ENCODE measurements at places on chromosomes 7 and 10.

- DNase-seq = no peak
Measured at GRCh38 chr7:171912-172515, 20.4 kb upstream of the FAM20C start.

DNA sequence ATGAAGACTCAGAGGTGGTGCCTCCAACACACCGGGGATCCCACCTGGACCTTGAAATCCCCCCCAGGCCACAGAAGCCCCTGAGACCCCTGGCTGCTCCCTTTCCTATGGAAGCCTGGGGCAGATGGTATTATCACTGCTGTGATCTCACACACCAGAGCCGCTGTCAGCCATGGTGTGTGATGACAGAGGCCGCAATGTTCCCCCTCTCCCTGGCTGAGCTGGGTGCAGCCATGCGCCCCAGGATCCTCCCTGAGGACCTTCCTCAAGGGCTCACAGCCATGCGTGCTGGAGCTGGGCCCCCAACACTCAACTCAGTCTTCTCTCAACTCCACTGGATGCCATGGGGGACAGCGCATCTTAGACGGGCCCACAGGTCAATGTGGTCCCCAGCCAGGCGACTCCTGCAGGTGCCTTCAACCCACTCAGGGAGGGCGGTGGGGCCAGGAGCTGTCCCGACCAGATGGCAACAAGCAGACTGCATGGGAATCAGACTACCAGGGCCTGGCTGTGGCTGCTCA, 44.9 kb downstream of the VIPR2 start:
- DNase-seq = no peak

DNA sequence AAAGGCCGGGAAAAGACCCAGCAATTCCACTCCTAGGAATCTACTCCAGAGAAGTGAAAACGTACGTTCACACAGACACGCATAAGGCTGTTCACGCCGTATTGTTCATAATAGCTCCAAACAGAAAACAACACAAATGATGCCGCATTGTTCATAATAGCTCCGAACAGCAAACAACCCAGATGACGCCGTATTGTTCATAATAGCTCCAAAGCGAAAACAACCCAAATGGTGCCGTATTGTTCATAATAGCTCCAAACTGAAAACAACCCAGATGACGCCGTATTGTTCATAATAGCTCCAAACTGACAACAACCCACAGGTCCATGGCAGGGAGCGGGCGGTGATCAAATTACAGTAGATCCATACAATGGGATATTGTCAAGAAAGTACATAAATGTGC, 85.2 kb upstream of the DNAAF5 start:
- no peak for DNase-seq

DNA sequence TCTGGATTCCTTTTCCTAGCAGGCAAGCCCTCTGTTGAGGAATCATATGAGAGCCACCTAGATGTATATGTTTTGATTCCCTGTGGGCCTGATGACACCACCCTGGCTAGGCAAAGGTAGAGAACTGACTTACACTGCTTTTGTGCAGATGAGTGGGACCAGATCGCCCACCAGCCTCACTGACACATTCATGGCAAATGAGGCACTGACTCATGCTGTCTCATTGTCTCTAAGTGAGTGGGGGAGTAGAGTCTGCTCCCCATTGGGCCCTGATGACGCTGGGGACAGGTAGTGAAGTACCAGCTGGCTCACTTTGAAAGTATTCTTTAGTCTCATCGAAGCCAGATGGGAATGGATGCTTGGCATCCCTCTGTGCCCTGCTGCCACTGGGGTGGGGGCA, 326.3 kb downstream of the ABCA13 start:
- no peak for DNase-seq

GRCh38 chr7:112707655-112708054, 82.5 kb downstream of the TMEM168 start:
- no peak for DNase-seq

DNA sequence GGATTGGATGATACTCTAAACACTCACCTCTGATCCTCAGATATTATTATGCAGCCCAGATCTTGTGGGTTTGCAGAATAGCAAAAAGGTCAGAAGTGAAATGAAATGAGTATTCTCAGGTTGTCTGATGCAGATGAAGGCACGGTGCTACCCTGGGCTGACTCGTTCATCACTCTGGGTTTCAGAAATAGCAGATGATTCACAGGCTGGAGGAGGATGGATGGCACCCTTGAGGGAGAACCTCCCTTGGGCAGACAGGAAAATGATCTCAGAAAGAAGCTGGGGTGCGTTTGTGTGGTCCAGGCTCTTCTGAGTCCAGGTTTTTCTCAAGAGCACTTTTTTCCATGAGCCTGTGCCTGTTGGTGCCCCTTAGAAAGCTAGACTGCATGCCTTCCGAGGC, 515.8 kb upstream of the MKI67 start:
- no peak for DNase-seq

DNA sequence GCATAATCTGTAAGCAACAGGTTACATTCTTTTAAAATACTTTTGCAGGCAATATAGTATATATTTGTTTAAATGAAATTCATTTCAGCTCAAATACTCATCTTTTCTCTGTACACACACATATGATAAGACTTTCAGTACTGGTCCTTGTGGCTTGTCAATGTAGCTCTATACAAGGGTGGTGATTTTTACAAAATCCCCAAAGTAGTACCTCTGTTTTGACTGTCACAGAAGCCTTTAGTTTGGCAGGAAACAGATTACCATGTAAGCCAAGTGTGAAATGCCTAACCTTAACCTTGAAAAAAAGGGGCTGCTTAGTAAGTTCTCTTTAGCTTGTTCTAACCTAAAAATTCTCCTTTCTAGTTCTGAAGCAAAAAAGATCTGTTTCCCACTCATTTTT, 87.9 kb downstream of the KCND2 start:
- DNase-seq = no peak

GRCh38 chr10:19874791-19875190, 58.6 kb downstream of the PLXDC2 start:
- peak; percentile 72 for DNase-seq

- DNase-seq = peak; percentile 12
Measured at GRCh38 chr10:51001587-51001986, 72.7 kb upstream of the PRKG1 start.

- DNase-seq = peak; percentile 54
Measured at GRCh38 chr7:134420424-134421125, 38.3 kb downstream of the AKR1B1 start.

GRCh38 chr7:66886152-66886551, 34.9 kb upstream of the TMEM248 start:
- DNase-seq = no peak

DNA sequence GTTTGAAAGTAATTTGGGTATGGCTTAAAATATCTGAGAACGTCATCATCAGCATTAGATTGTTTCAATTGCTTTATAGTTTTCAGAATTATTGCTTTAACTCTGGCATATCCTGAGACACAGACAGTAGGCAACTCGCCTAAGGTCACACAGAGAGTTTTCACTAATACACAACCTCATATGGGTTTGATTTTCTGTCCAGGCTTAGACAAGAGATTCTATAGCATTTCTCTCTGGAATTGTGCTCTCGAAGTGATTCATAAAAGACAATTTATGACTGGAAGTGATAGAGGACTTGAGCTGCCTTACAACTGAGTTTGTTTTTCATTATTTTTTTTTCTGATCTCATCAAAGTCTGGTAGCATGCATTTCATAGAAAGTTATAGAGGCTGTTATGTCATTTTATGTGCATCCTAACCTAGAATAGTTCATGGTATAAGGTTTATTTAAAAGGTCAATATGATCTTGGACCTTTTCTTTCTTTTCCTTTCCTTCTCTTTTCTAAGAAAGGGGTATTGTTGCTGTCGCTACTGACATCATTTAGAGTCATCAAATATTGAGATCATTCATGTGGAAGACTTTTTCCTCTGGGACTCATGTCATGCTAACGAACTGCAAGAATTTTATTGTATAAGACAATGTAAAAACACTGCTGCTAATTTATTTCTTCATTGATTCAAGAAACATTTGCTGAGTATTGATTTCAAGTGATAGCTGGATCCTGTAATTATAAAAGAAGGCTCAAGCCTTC, 278.2 kb downstream of the PLXDC2 start:
- no peak for DNase-seq

DNA sequence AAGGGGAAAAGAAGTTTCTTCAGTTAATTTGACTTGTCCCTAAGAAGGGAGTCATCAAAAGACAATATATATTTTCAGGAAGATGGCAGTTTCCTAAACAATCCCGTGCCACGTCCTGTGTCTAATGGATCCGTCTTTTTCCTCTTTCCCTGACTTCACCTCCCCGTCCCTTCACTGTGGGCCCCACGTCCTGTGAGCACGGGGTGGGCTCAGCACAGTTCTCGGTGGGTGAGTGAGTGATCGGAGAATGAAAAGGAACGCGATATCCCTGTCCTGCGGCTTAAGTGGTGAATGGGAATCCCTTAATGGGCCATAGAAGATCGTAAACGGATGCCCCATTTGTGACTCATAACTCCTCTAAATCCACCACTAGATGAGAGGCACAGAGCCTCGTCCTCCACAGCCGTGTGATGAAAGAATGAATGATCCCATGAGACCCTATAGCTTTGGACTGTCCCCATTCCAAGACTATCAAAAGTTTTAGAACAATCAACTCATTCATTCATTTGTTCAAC, 63.5 kb upstream of the PITRM1 start:
- no peak for DNase-seq

GRCh38 chr7:143983960-143984359, 16.2 kb upstream of the OR6B1 start:
- DNase-seq = no peak

GRCh38 chr7:22864855-22865601, 42.4 kb upstream of the TOMM7 start:
- DNase-seq = no peak

DNA sequence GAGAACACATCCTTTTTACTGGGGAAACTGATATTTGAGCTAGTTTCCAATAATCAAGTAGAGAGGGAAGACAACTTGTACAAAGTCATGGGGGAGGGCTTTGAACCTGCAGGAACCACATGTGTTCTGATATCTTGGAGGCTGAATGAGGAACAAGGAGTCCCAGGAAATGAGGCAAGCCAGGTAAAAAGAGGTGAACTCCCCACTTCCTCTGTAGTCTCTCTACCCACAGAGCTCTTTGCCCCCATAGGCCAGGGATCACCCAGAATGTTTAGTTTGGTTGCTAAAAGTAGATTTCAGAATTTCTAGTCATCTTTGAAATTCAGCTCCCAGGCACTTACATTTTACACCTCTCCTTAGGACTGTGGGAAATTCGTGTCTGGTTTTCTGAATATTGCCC, 276.4 kb downstream of the SFMBT2 start:
- DNase-seq = no peak

- DNase-seq = peak; percentile 11
Measured at GRCh38 chr10:70558871-70559810, 43.4 kb downstream of the PRF1 start.

- no peak for DNase-seq
Measured at GRCh38 chr7:149199234-149199995, 4.1 kb downstream of the ZNF282 start.

DNA sequence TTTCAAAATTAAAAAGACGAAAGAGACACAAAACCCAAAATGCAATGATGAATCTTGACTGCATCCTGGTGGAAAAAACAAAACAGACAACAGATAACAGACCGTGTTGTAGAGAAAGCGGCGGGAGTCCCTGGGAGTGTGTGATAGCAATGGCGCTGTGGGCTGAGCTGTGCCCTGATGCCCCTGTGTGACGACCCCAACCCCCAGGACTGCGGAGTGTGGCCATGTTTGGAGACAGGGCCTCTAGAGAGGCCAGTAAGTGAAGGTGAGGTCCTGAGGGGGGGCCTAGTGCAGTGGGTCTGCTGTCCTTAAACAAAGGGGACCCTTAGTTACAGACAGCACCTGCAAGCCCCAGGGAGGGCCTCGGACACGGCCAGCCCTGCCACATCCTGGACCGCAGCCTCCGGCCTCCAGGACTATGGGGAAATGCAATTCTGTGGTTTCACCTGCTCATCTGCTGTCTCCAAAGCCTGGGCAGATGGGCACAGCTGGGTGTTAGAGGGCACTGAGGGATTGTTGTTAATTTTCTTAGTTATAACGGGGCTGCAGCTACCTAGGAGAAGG, 277.7 kb downstream of the DNAJB6 start:
- DNase-seq = no peak

DNA sequence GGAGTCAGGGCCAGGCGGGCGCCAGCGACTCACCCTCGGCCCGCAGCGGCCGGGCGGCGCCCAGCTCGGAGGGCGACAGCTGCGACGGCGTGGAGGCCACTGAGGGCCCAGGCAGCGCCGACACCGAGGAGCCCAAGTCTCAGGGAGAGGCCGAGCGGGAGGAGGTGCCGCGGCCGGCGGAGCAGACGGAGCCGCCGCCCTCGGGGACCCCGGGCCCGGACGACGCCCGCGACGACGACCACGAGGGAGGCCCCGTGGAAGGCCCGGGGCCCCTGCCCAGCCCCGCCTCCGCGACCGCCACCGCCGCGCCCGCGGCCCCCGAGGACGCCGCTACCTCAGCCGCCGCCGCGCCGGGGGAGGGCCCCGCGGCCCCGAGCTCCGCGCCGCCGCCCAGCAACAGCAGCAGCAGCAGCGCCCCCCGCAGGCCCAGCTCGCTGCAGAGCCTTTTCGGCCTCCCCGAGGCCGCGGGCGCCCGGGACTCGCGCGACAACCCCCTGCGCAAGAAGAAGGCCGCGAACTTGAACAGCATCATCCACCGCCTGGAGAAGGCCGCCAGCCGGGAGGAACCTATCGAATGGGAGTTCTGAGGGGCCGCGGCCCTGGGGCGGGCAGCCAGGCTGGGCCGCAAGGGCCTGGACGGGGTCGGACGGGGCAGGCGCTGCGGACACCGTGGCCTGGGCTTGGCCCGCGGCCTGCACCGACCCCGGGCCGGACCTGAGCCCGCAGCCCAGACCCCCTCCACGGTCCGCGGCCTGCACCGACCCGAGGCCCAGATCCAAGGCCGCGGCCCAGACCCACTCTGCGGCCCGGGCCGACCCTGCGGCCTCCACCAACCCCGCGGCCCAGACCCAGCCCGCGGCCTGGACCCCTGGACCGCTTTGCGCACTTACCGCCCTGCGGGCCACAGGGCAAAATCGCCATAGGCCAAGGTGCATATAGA, 37.9 kb upstream of the SH2B2 start:
- no peak for DNase-seq

- DNase-seq = no peak
Measured at GRCh38 chr7:26065652-26066051, 86.3 kb upstream of the NFE2L3 start.

DNA sequence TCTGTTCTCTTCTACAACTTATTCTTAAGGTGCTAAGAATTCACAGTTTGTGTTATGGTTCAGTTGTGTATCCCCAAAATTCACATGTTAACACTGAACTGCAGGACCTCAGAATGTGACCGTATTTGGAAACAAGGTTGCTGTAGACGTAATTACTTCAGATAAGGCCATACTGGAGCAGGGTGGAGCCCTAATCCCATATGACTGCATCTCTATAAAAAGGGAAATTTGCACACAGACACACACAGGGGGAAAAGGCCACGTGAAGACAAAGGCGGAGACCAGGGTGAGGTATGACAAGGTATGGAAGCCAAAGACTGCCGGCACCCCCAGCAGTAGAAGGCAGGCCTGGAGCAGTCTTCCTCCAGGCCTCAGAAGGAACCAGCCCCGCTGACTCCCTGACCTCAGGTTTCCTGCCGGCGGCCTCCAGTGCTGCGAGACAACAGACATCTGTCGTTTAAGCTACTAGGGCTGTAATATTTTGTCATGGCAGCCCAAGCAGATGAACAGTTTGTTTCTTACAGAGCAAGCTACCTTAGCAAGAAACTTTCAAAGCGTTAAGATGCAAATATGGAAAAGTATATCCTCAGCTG, 98.7 kb downstream of the PROSER2 start:
- DNase-seq = no peak

Measured in RCC 7860 (cell line).